Urothelium cell line (cell line): ENCODE measurements at places on chromosomes 5 and 9.

DNA sequence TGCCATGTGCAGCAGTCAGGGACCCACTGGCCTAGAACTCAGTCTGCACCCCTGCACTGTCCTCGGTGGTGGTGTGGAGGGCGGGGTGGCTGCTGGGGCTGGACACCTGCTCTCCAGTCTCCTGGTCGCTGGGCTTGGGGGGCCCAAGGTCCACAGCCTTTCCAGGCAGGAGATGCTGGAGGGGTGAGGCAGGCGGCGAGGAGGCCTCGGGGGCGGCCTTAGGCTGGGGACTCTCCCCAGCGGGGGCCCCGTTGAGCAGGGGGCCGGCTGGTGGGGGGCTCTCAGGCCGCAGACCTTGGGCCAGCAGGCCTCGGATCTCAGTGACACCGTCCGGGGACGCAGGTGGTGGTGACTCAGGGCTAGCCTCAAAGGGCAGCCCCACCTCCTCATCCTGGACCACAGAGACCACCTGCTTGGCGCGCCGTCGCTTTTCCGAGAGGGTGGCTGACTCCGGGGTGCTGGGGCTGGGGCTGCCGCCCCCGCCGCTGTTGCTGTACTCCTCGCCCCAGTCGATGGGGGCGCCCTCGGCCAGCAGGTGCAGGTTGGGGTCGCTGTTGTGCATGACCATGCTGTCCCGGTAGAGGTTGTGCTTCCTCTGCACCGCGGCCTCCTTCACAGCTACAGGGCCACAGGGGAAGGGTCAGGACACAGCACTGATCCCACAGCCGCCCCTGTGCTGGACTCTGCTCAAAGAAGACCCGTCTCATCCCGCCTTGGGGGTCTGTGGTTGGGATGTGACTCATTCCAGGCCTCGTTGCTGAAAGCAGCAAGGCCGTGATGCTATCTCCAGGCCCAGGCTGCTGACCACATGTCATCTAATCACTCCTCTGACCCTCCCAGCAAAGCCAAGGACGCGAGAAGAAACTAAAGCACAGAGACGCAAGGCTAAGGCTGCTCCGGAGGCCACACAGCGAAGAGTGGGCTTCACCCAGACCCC, 55.8 kb downstream of the LRSAM1 start:
- no peak for DNase-seq

GRCh38 chr5:105970919-105971318, 1699.8 kb downstream of the EFNA5 start:
- no peak for DNase-seq

GRCh38 chr5:150101023-150101422, 14.7 kb upstream of the CSF1R start:
- no peak for DNase-seq

GRCh38 chr5:142206801-142207200, 98.2 kb downstream of the NDFIP1 start:
- DNase-seq: no peak

- DNase-seq: no peak
Observed at GRCh38 chr9:22029231-22029630, 20.1 kb upstream of the CDKN2B start.

- DNase-seq: no peak
Observed at GRCh38 chr5:133679534-133679933, 67.2 kb upstream of the FSTL4 start.

GRCh38 chr5:80249901-80250300, 5.9 kb downstream of the SERINC5 start:
- no peak for DNase-seq

DNA sequence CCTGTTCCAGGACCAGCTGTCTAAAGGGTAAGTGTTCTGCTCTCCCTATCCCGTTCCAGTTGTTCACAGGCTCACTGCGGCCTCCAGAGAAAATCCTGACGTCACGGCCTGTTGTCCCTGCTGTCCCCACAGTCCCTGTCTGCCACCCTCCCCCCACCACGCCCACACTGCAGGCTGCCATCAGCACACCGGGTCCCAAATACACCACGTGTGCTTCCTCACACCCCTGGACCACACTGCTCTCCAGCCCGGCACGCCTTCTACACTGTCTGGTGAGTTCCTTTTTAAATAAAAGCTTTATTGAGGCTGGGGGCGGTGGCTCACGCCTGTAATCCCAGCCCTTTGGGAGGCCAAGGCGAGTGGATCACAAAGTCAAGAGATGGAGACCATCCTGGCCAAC, 88.3 kb upstream of the RUFY1 start:
- no peak for DNase-seq

DNA sequence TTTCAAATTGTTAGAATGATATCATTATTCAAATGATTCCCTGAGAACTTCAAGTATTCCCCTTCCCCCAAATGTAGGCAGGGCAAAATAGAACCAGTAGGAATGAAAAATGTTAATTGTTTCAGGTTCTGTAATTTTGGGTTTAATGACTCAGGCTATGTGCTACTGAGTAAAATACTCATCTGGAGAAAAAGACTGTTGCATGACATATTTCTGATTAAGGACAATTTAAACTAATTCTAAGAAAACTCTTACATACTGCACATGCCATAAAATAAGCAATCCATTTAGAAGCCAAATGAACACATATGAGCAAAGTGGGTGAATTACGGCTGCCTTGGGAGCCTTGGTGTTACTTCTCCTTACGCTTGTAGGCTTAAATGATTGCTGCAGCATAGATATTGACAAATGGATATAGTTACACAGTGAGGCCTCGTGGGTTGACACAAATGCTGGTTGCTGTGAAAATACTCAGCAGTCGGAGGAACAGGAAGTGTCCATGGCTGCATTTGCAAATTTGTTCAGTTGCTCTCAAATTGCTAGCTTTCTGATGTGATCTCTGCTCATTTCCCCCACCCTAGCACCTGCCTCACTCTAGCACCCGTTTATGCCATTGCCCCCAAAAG, 174.9 kb upstream of the DMAC1 start:
- no peak for DNase-seq

- DNase-seq: peak; percentile 50
Observed at GRCh38 chr5:167642779-167643517, 648.5 kb upstream of the WWC1 start.

GRCh38 chr5:88226881-88227450, 41.7 kb downstream of the TMEM161B start:
- no peak for DNase-seq

DNA sequence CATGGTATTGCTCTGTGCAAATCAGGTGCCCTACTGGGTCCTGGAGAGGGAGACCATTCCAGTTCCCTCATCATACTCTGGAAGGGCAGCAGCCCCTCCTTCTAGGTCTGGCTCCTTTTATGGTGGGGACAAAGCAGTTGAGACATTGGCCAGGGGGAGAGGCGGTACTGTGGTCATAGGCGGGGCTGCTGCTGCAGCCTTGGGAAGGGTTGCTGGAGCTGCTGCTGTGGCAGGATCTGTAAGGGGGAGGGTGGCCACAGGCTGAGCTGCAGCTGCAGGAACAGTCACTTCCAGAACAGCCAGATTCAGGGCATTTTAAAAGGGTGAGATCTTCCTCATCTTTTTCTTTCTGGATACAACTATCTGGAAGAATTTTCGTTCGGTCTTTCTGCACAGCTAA, 233.0 kb upstream of the SGCD start:
- DNase-seq: peak; percentile 27

DNA sequence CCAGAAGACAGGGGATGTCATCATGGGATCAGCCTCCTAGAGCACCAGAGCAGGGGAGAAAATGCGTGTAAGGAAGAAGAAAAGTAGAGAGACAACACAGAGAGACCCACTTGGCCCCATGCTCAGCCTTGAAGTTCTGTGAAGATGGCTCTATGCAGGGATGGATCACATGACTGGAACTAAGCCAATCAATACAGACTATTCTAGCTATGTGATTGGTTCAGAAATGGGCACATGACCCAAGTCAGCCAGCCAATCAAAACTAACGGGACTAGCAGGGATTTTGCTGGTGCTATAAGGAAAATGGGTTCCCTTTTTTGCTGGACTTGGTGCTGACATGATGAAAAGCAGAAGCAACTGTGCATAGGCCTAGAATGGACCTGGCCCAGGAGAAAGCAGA, 173.0 kb upstream of the TBC1D2 start:
- DNase-seq: no peak

GRCh38 chr5:181159286-181160151, 12.1 kb downstream of the OR2V2 start:
- DNase-seq: peak; percentile 83

GRCh38 chr5:27129926-27130325, 91.5 kb upstream of the CDH9 start:
- DNase-seq: no peak

DNA sequence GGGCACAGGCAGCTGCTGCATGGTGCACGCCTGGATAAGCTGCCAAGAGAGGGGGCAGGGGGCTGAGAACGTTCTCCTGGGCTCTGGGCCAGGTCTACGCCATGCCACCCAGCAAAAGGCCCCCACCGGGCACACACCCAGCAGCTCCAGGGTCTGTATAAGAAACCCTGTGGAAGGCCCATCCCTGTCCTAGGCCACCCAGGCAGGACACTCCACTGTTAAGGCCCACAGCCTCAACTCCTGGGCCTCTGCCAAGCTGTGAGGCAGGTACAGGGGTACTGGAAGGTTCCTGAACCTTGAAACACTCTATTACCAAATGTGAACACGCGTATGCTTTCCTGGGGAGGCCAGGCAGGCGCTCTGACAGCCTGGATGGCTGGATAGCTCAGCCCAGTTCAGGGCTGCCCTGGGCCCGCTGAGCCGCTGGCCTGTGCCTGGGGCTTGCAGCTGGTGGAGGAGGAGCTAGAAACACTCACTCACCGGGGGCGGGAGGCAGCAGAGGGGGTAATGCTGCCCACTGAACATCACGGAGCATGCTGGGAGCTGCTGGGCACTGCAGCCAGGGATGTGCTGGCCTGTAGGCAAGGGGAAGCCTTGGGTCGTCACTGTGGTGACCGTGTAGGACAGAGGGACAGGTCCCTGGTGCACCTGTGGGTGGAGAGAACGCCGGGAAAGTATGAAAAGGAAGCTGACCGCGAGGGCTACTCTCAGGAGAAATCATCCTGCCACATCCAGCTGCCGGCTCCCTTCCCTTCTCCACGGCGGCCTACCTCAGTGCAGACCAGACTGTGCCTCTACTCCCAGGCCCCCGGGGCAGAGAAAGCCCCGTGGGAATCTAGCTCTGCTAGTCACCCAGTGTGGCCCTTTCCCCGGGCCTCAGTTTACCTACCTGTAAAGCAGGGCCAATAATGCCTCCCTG, 6.0 kb downstream of the RNF44 start:
- DNase-seq: no peak
